ENCODE measurements at places on chromosomes 3 and 15.

- DNase-seq, result no peak
Measured at GRCh38 chr3:98482717-98483482, 14.6 kb upstream of the OR5K2 start.

GRCh38 chr3:126022741-126023359 is 53.9 kb downstream of the ROPN1B start:
- DNase-seq, result peak; percentile 37

GRCh38 chr3:129240436-129240835 is 9.0 kb upstream of the COPG1 start:
- no peak for DNase-seq

GRCh38 chr15:74035121-74036017 is 40.9 kb downstream of the PML start:
- DNase-seq, result no peak

DNA sequence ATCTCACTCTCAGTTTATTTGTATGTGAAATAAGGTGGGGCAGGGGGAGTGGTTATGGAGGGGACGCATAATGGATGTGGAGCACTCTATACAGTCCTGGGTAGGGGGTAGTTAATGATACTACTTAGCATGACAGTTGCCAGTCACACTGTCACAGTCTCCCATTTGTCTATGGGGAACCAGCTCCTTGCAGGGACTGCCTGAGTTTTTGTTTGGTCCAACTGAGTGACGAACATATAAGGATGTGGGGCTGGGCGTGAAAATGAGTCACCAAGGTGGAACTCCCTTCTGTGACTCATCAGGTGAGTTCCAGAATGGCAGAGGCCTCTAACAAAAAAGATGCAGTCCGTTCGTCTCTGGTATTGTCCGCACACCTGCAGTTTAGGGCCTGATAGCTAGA is 235.3 kb upstream of the ST8SIA2 start:
- DNase-seq, result no peak

DNA sequence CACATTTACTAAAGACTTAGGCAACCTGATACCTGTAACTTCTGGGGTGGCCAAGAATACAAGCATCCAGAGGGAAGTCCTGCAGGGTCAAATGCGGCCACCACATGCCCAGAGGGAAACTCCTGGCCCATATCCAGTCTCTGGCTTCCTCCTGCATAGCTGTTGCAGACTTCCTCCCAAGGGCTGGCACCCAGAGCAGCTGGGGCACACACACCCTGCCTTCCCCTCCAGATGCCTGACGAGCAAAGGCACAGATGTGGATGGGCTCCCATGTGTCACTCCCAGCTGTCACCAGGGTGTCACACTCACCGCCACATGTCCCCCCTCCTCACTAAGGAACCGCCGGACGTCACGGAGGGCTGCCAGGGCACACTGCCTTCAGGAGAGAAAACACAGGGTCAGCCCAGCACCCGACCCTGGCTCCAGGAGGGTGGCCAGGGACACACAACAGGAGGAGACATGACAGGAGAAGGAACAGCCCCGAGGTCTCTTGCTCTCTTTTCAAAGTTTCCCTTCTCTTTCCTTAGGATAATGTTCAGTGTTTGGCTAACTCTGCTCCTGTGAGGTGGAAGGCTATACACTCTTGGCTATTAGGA is 13.2 kb downstream of the PFKFB4 start:
- no peak for DNase-seq

- DNase-seq, result no peak
Measured at GRCh38 chr3:188608401-188608800, 454.4 kb downstream of the LPP start.

GRCh38 chr15:85534031-85534430 is 153.6 kb downstream of the AKAP13 start:
- DNase-seq, result peak; percentile 49

- DNase-seq, result no peak
Measured at GRCh38 chr3:101154401-101154800, 161.2 kb upstream of the ABI3BP start.

GRCh38 chr3:108673988-108674661 is 83.1 kb downstream of the RETNLB start:
- no peak for DNase-seq

GRCh38 chr15:91128016-91128415 is 28.0 kb downstream of the SV2B start:
- DNase-seq, result peak; percentile 61

DNA sequence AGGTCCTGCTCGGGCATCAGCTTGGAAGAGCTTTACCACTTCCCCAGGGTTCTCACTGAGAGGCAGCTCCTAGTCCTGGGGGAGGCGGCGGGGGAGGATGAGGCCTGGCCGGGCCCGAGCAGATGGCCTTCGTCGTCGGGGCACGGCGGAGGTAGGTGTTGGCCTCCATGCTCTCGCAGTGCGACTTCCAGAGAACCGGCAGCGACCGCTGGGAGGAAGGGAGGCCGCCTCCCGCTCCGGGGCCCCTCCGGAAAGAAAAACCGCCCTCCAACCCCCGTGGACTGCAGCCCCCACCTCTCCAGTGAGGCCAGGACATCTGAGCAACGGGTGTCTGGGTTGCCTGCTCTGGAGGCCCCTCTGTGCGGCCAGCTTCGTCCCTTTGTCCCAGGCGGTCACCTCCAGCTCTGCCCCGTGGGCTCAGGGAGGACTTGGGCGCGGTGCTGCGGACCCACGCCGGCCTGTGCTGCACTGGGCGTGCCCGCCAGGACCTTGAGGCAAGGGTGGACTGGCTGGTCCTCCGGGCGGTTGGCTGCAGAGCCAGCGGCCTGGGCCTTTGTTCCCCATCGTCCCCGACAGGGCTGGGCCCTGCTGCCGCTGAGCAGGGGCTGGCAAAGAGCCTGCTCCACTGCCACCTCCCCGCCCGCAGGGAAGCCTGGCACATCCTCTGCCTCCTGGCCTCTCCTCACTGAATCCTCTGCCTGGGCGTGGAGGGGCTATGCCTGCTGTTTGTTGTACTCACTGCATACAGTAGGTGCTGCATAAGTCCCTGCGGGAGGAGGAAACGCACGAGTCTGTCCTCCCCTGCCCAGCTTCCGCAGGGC is 13.6 kb upstream of the GP9 start:
- no peak for DNase-seq

GRCh38 chr15:98120561-98120960 is 160.1 kb downstream of the ARRDC4 start:
- no peak for DNase-seq

DNA sequence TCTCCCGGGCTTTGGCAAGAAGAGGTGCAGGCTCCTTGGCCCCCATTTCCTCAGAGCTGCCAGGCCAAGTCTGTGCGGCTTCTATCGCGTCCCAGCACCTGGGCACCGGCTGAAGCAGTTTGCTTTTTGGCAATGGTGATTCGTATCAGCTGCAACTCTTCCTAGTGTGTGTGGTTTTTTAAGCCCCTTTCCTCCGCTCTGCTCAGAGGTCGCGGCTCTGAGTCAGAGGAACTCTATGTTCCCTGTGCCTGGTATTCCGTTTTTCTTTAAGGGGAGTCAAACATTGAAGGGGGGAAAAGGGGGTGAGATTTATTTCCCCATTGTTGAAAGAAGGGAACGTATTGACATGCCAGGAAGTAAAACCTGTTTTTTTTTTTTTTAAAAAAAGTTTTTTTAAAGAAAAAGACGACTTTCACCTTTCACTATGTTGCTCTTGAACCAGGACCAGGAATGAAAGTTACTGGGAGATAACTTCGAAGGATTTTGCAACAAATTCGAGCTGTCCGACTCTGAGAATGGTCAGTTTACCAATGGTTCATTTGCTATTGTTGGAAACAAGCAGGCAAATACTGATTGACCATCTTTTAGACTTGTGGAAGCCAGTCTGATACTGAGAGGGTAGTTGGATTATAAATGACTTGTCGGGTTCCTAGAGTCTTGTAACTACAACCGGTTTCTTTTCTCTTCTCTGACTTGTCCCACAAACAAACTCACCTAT is 1.1 kb downstream of the ARMC8 start:
- DNase-seq, result no peak

- DNase-seq, result no peak
Measured at GRCh38 chr3:55349851-55350250, 137.3 kb downstream of the WNT5A start.

DNA sequence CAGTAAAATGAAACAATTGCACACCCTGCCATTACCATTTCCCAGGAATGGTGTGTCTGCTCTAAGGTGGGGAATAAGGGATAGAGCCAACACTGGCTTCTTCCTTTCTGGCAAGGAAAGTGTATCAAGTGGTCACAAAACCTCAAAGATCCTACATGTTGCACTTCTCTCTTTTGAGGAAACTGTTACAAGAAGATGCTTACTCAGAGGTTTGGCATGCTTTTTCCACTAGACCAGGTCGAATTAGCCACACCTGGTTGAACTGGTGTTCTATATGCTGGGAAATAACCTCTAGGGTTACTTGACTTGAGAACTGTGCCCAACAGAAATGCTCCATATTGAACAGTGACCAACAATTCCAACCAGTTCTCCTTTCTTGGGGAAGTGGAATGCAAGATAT is 102.9 kb downstream of the LRRN1 start:
- no peak for DNase-seq

DNA sequence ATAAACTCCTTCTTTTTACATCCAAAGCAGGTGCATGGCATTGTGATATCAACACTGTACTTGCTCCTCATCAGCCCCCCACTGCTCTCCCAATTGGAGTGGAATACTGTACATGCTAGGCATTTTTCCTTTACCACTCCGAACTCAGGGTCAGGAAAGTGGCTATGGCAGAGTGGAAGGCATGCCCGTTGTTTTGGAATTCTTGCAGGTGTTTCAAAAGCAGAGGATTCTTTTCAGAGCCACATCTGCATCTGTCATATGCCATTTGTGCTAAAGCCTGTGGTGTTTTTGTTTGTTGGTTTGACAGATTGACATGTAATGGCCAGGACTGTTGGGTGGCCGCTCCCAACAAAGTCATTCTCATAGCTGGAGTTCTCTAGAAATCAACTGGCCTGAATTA is 41.7 kb downstream of the SOX2 start:
- no peak for DNase-seq

DNA sequence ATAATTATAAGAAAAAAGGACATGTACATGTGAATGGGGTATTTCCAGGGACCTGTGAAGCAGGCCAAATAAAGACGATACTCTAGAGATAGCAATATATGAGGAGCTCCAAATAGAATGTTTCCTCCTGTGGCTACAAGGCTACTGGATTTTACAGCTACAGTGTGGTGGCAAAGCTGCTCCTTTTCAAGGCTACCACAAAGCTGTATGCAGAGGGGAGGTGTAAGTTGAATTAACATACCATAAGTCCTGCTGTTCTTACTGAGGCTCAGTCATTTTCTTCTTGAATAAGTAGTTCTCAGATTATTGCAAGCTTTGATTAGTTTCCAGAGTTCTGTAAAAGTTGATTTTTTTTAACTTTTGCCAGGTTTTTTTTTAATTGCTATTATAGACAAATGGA is 1184.6 kb upstream of the EPHA6 start:
- DNase-seq, result no peak

DNA sequence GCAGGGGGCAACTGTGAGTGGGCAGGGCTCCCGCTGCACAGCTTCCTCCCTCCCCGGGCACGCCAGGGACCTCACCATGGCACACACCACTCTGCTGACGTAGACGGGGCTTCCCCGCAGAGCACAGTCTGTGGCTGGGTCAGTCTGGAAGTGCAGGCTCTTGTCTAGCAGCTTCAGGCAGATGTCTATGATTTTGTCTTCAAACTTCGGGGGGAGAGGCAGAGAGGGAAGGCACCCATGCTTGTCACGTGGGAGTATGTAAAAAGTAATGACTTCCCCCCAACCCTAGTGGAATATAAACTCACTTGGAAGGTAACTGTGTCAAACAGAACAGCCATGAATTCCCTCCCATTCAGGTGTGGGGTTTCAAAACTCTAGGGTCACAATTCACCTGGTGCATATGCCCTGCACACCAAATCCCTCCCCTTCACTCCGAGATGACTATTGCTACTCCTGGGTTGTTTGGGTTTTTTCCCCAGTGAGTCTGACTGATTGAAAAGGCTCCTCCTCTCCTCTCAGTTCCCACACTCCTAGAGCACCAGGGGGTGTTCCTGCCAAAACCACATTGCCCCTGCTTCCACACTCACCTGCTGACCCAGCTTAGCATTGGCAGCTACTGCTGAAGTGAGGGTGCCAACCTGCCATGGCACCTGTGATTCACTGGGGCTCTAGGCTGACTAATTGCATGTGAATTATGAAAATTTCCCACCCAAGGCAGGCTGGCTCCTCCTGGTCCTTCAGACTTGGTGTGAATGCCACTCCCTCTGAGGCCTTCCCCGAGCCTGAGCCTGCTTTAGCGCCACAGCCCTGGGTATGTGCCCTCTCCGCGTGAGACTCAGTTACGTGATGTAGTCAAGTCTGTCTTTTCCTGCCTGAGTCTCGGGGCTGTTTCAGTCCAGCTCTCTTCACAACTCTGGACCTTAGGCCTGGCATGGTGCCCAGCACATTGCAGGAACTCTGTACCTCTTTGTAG is 13.0 kb downstream of the TGM5 start:
- DNase-seq, result no peak

- DNase-seq, result no peak
Measured at GRCh38 chr3:50245251-50245745, 9.3 kb downstream of the GNAI2 start.

- DNase-seq, result no peak
Measured at GRCh38 chr3:152737021-152737908, 97.7 kb upstream of the P2RY1 start.

All from Ammon's horn (tissue), 1 donor.